ENCODE measurements at places on chromosomes 7 and 10.

DNA sequence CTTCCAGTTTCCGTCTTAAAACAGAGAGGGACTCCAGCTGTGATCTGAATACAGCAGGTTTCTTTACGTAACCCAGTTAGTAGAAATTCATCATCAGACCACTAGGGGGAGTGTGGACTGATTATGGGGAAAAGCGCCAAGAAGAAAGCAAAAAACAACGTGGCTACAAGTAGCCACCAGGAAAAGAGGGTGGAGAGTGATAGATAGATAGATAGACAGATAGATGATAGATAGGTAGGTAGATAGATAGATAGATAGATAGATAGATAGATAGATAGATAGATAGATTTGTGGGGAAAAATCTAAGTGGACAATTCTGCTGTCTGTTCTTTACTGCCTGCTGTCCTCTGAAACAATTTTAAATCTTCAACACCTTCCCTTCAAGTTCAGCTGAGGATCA is 12.7 kb upstream of the AKR1B10 start:
- no peak for DNase-seq

DNA sequence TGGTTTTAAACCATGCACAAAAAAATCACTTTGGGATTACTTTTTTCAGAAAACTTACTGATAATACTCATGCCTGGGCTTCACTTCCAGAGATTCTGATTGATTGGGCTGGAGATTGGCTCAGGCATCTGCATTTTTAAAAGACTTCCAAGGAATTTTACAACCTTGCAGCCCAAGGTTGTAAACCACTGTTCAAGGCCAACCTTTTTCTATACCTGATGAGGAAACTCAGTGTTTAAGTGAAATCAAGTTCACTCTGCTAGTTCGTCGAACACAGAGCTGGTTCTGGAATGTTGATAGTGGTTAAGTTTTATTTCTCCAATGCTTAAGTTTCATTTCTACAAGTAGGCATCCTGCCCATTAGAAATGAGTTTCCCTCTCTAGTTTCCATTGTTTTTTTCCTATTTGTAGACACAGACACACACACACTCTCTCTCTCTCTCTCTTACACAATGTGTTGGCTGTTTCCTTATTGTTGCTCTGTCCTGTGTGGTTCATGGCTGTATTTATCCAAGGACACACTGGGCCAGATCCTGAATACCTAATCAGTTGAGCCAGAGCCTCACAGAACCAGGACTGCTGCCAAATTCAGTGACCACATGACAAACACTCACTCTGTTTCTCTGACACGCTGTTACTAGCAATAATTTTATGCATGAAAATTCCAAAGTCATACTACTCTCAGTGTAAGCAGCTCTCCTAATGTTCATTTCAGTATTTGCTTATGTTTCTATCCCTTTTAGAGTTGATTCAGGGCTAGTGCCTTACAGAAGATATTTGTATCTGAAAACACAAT is 3.7 kb upstream of the IFIT1B start:
- peak; percentile 99 for DNase-seq

GRCh38 chr10:69397972-69398371 is 18.7 kb downstream of the TACR2 start:
- DNase-seq, result no peak

DNA sequence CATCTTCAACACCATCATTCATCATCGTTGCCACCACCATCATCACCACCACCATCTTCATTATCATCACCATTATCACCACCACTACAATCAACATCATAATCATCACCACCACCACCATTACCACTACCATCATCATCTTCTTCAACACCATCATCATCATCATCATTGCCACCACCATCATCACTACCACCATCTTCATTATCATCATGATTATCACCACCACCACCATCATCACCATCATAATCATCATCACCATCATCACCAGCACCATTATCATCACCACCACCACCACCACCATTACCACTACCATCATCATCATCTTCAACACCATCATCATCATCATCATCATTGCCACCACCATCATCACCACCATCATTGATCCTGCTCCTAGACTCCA is 112.7 kb downstream of the OAT start:
- no peak for DNase-seq

- no peak for DNase-seq
Observed at GRCh38 chr7:130379921-130380860, at the start of gene CPA1. Gene CPA1, plus strand, starts transcription at chr7:130380494. Its CDS starts 27 bp downstream, at chr7:130380521.

- DNase-seq, result no peak
Observed at GRCh38 chr10:130713731-130714130, 577.5 kb downstream of the GLRX3 start.

DNA sequence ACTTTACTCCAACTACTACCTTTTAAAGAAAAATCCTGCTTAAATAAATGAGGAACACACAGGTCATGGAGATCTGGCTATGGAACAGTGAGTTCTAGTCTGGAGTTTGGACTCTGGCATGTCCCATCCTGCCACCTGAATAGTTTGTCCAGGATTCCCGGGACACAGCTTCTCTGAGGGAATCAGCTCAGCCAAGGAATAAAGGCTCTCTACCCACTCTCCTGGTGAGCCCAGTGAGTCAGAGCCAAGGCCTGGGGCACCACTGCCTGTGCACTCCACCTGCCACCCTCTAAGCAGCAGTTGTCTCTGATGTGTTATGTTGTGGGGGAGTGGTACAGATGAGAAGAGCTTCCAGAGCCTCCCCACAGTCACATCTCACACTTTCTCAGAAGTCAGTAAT is 113.5 kb downstream of the HTR5A start:
- no peak for DNase-seq

- DNase-seq, result no peak
Observed at GRCh38 chr7:129084801-129085551, 30.1 kb upstream of the TNPO3 start.

DNA sequence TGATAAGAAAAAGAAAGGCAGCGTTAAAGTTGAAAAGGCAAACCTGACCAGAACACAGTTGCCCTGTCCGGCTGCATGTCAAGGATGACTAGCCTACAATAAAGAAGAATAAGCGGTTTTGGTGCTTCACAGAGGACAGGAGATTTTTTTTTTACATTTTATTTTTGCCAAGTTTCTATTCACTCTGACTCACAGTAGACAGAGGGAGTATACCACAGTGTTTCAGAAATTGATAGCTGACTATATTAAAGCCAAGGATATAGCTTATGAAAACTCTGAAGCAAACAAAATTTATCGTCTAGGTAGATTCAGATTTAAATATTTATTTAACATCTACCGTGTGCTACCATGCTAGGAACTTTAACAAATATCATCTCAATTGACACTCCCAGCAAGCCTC is 16.9 kb upstream of the POLR1F start:
- no peak for DNase-seq

DNA sequence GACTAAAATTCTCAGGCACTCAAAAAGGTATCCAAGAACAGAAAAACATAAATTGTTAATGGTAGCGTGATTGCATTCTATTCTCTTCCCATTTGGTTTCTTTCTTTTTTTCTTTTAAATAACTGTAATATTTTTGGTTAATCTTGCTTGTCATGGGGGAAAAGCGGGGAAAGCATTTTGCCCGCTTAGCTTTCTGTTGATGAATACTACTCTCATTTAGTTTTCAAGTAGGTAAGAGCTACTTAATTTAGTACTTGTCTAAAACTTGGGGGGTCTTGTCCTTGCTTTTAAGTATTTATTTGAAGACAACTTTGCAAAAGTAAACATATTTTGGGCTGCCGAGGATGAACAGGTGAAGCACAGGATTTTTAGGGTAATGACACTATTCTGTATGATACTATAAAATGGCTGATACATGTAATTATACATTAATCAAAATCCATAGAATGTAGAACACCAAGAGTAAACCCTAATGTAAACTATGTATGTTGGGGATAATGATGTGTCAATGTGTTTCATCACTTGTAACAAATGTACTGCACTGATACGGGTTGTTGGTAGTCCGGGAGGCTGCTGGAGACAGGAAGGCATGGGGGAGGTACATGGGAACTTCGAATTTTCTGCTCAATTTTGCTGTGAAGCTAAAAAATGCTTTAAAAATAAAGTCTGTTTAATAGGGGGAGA is 1.7 kb downstream of the TES start:
- no peak for DNase-seq

GRCh38 chr7:113289140-113289740 is 170.9 kb upstream of the SMIM30 start:
- no peak for DNase-seq

GRCh38 chr10:43375401-43376020 is 4.1 kb downstream of the FXYD4 start:
- DNase-seq, result no peak

- no peak for DNase-seq
Observed at GRCh38 chr10:72906446-72906845, 12.9 kb downstream of the OIT3 start.

- no peak for DNase-seq
Observed at GRCh38 chr10:86149257-86149656, 217.3 kb downstream of the GRID1 start.

GRCh38 chr10:19209319-19209718 is 160.7 kb downstream of the MALRD1 start:
- no peak for DNase-seq

DNA sequence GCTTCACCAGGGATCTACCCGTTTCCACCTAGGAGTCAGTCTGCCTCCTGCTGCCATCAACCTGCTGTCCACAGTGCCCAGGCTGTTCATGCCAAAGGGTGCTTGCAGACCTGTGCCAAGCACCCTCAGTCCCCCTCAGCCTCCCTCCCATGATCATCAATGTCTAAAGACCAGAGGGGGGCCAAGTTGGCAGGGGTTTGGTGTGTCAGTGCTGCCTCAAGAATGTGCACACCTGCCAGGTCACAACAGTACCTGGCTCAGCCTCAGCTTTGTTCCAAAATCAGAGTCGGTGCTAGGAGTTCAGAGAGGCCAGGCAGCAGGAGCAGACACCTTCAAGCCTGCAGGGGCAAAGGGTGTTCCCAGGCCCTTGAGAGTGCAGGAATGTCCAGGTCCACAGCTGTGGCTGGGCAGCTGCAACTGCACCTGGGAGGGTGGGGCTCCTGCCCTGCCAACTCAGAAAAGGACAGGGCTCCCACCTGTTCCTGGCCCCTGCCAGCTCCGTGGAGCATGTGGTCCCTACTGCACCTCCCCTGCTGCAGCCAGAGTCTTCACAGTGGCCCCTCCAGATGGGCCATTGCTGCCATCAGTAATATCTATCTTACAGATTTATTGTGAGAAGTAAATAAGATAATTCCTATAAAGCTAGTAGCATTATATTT is 219.5 kb downstream of the POLR1F start:
- DNase-seq, result no peak

GRCh38 chr7:115232041-115232440 is 310.1 kb downstream of the MDFIC start:
- DNase-seq, result no peak

- DNase-seq, result no peak
Observed at GRCh38 chr10:78211561-78212051, 177.9 kb downstream of the RPS24 start.

DNA sequence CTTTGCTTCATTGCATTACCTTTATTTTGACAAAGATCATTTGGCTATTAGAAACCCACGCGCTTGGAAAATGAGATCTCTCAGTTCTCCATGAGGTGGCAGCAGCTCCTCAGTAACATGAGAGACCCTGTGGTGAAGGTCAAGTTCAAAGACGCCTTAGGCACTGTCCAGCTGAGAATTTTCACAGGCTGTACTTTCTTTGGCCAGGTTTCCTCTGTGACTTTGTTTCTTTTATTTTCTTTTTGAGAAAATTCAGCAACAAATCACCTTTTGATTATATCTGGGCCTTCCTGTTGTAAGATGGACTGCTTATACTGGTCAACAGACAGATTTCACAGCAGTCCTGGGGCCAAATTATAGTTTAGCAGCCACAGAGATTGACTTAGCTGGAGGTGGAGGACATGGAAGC is 54.5 kb downstream of the RAB18 start:
- peak; percentile 34 for DNase-seq

DNA sequence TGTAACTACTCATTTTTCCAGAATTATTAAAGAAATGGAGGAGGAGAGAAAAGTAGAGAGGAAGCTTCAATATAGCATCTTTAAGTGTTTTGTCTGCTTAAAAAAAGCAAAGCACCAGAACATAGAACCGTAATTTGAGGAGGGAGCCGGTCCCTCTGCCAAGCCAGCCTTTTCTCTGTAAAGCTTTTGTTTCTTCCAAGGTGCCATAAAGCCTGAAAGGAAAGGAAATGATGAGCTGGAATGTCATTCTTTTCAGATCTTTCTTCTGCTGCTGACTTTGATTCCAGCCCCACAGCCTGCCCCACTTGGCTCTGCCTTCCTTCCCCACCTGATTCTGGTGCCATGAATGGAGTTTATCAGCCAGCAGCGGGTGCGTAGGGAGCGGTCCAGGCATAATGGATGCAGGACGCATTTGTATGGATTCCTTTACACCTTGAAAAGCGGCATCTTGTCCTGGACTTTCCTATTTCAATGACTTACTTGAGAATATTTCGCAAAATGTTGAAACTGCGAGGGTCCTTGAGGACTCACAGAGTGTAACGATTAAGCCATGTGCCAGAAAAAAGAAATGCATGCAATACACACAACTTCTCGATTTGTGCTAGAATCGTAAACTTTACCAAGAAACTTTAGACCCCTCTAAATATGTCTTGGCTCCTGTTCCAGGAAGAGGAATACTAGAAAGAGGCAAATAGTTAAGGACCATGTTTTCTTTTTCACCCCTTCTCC is 569.5 kb upstream of the MGMT start:
- no peak for DNase-seq

DNA sequence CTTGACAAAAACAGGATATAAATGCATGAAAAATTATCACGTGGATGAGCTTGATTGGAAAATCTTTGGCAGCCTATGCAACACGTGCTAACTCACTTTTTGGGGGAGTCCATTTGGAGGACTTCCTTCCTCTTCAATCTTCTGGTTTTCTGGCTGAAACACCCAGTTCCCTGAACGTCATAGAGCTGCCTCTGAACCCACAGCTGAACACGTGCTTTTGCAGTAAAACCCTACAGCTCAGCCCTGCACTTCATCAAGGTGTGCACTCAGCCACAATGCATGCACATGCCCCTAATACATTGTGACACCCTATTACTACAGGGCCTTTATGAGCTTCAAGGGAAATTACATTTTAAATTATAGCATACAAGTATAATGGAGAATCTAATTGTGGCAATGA is 808.7 kb upstream of the AUTS2 start:
- no peak for DNase-seq

- no peak for DNase-seq
Observed at GRCh38 chr7:130013241-130013640, 37.9 kb downstream of the ZC3HC1 start.

DNA sequence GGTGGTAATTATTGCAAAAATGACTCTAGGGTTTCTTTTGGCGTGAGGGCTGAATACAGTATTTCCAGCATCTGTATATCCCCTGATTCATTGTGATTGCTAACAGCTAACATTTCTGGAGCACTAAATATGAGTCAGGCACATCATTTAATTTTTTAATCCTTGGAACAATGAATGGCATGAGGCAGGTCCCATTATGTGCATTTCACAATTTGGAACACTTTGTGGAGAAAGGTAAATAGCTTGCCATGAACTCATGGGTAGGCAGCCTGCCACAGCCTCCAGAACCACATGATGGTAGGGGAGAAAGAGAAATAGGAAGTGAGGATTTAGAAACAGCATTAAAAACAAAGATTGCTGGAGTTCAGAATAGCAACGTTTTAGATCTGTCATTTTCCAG is 1.7 kb downstream of the NPTX2 start:
- DNase-seq, result no peak

- DNase-seq, result no peak
Observed at GRCh38 chr7:157406971-157407370, 70.2 kb downstream of the DNAJB6 start.

GRCh38 chr10:3786295-3787015 is 1.4 kb upstream of the KLF6 start:
- no peak for DNase-seq
